ENCODE measurements at places on chromosomes 16 and 17.

- no peak for DNase-seq
These were observed 8.9 kb upstream of the ITGB3 start for GRCh38 chr17:47244697-47245096.

DNA sequence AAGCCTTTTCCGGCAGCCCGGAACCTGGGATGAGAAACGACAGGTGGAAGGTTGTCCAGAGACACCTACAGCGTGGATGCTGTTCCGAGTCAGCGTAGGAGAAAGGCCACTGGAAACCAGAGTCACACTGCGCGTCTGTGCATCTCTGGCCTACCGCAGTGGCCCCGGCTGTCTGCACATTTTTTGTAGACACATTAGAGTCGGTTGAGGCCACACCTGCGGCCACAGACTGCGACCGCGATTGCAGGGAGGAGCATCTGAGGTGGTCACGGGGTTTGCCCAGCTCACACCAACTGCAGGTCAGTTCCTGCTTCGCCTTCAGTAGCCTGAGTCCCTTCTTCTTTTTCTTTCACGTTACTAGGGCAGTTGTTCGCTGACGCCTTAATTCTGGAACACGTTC lies 52.4 kb downstream of the WDR45B start:
- no peak for DNase-seq

- DNase-seq: no peak
These were observed 7.6 kb downstream of the ZFPM1 start for GRCh38 chr16:88460496-88461330.

DNA sequence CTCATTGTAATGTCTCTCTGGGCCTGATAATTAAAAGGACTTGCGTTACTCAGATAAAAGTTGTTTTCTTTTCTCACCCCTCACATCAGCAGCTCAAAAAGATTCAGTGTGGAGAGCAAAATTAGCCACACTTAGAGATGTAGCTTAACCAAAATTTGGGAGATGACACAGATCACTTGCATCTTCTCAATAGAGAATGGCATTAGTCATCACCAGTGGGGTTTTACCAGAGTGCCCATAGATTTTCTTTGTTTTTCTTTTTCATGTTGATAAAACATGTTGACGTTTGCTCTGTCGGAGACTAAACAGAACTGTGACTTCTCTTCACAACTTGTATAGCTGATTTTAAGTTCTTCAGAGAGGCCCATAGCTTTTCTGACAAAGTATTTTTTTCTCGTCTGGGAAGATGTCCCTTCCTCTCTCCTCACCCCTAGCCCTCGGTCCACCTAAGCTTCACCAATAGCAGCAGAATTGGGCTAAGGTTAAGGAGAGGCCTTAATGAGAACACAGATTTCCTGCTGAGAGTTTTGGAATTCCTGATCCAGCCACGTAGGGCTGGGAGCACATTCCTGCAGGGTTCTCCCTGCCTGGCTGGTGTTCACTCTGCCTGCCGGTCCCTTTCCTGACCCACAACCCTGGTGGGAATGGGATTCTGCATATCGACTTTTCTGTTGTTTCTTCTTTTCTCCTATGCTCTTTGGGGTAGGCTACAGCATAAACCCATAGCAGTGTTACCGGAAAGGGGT lies 92.6 kb downstream of the CACNG3 start:
- no peak for DNase-seq

- no peak for DNase-seq
These were observed 2.2 kb downstream of the TMEM204 start for GRCh38 chr16:1535391-1536291.

DNA sequence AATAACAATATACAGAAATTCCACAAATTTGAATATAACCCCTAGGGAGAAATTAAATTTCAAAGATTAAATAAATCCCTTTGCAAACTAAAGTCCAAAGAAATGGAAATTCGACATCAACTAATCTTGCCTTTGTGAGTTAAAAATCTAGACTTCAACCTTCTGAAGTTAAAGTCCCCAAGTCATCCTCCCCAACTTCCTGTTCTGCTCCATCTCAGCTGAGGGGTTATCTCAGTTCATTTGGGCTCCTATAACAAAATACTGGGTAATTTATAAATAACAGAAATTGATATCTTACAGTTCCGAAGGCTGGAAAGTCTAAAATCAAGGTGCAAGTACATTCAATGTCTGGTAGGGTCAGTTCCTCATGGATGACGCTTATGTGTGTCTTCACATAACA lies 22.8 kb upstream of the KDM6B start:
- DNase-seq: no peak

DNA sequence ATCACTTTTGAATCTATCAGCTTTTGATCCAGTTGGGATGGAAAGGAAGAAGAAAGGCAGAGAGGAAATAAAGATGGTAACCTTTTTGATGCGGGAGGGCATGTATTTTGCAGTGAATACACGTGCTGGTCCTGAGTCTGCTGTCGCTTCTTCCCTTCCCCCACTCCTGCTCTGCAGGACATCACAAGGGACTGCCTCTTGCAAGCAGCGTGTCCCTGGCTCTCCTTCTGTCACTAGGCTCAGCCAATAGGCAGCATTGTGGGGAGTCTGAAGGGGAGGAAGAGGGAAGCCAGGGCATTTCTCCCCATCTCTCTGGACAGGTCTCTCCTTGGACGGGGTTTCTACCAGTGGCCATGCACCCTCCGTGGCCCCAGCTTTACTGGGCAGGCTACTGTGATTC lies 15.7 kb upstream of the WFDC1 start:
- no peak for DNase-seq

GRCh38 chr16:85104147-85104546 lies 8.1 kb downstream of the CIBAR2 start:
- DNase-seq: no peak

- no peak for DNase-seq
These were observed 277.9 kb upstream of the MON1B start for GRCh38 chr16:76913046-76913445.

DNA sequence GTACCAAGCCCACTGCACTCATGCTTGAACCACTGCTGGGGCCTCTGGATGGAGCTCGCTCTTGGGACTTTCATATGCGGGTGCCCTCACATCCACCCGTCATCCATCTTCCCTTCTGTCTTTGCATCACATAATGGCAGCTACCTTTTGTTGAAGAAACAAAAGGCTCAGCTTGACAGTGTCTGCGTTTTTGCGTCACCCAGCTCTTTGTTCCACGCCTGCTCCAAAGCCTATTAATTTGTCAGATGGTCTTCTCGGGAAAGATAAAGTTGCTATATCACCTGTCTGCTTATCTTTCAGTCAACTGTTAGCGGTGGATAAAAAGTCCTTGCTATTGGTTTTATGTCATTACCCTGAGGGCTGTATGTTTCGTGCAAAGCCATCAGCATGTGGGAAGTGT lies 18.1 kb upstream of the BCO1 start:
- no peak for DNase-seq

- DNase-seq: no peak
These were observed 9.1 kb downstream of the TIMM22 start for GRCh38 chr17:1006054-1006453.

GRCh38 chr16:88323041-88323440 lies 59.7 kb upstream of the ZNF469 start:
- no peak for DNase-seq

- DNase-seq: no peak
These were observed 4.6 kb downstream of the CLUH start for GRCh38 chr17:2706911-2707510.

DNA sequence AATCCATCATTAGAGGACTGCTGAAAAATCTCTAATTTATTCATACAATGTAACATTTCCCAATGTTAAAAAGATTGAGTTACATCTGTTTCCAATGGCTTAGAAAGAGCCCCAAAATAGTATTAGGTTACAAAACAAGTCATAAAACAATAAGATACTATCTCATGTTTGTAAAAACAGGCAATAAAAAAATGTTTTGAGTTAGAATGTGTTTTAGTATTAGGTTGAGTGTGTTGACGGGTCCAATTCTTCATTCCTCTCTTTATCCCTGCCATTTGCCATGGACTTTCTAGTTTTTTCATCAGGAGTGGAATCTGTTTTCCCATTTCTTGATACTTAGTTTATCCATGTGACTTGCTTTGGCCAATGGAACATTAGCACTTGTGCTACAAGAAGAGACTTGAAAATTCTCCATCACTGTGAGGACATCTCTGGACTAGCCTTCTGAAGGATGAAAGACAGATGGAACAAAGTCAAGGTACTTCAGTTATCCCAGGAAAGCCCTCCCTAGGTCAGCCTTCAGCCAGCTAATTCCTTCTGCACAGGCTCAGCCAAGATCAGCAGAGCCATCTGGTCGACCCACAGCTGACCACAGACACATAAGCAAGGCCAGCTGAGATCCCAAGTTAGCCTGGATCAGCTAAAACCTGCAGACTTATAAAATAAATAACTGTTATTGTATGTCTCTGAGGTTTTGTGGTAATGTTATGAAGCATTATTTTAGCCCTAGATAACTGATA lies 83.3 kb downstream of the HS3ST3A1 start:
- DNase-seq: no peak

DNA sequence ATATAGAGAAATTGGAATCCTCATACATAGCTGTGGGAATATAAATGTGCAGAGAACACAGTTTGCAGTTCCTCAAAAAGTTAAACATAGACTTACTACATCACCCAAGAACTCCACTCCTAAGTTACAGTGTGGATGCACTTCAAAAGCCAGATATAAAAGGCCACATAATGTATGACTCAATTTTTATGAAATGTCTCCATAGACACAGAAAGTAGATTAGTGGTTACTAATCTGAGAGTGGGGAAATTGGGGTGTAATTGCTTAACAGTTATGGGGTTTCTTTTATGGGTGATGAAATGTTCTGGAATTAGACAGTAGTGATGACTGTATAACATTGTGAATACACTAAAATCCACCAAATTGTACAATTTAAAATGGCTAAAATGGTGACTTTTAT lies 60.9 kb downstream of the CACNG1 start:
- DNase-seq: peak; percentile 3

DNA sequence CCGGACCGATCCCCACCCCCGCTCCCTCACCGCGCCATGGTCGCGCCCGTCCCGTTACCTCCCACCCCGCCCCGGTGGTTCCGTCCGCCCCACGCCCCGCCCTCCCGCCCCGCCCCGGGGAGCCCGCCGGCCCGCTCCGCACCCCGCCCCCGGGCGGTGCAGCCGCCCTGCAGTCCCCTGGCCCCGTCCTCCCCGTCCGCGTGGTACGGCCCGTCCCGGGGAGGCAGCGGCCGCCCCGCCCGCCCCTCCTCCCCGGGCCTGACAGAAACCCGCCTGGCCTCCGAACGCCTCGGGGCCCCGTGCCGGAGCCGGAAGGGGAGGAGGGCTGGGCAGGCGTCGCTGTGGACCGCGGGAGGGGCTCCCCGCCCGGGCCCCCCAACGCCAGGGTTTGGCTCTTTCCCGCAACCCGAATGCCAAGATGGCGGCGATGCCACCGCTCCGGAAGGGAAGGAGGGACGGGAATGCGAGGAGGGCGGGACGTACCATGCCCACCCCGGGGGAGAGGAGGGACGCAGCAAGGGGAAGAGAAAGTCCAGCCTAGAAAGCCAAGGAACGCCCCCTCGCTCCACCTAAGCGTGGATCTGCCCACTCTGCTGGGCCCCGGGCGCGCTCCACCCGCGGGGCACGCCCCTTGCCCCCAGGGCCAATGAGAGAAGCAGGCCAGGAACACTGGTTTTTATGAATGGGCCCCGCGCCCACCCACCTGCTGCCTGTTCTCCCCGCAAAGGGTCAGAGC lies at the start of gene PIP4K2B:
Gene PIP4K2B (minus strand): TSS at position 56 of the 736 bp plus-strand sequence. CDS start 132 bp downstream, outside the sequence.
- DNase-seq: peak; percentile 98

DNA sequence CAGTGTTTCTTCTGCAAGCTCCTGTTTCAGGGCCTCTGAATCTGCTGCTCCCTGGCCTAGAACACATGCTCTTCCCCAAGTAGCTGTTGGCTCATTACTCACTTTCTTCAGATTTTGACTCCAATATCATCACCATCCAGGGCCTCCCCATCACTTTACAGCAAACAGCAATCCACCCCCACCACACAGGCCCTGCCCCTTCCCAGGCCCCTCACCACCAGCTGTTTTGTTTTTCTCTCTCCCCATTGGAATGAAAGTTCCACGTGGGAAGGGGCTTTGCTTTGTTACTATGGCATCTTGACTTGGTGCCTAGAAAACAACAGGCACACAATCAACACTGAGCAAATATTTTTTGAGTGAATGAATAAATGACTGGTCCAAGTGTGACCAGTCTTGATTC lies 4.0 kb downstream of the TMEM170A start:
- no peak for DNase-seq

- DNase-seq: no peak
These were observed 17.3 kb downstream of the JPH3 start for GRCh38 chr16:87619360-87620200.

DNA sequence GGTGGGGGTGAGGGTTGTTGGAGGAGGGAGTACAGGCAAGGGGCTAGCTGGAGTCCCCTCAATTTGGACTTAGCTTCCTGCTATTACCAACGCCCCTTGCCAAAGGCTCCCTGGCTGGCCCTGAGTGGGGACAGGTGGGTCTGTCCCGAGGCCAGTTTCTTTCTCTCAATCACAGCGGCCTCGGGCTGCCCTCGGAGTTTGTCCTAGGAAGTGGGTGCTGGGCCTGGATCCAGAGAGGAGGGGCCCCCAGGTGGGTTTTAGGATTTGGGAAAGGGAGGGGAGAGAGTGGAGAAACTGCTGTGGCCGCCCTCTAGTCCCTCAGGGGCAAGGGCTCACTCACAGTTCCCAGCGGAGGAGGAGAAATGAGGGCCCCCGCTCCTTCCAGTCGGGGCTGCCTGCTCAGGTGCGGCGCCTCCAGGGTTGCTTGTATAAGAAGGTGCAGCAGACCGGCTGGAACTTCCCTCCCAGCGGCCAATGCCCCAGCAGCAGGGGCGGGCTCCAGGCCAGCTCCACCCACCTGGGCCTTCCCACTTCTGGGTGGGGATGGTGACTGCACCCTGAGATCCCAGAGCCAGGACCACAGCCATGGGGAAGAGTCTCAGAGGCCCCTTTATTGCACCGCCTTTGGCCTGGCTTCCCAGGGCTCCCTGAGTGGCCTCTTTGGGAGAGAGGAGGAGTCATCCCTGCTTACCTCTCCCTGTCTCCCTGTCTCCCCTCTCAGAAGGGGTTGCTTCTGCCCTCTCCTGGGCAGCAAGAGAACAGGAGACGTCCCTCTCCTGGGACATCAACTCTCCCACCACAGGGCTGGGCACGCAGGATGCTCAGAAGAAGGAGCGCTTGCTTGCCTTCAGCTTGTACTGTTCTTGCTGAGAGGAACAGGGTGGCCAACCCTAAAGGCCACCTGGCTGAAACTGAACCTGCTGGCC lies 112.0 kb upstream of the SMURF2 start:
- peak; percentile 7 for DNase-seq

- DNase-seq: no peak
These were observed 33.7 kb downstream of the HOXB1 start for GRCh38 chr17:48497103-48497502.

DNA sequence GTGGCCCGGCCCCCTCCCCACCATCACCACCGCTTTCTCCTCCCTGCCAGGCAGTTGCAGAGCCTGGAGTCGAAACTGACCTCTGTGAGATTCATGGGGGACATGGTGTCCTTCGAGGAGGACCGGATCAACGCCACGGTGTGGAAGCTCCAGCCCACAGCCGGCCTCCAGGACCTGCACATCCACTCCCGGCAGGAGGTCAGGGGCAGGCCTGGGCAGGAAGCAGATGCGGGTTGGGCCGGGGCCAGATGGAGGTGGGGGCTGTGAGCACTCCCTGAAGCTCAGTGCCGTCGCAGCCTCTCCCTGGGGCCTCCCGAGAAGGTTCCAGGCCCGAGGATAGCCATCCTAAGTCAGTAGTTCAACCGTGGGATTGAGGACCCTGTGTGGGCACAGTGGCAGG lies 14.2 kb upstream of the ADGRG3 start:
- no peak for DNase-seq

GRCh38 chr16:60337671-60338070 lies 1603.6 kb upstream of the GOT2 start:
- DNase-seq: no peak
